ENCODE measurements at places on chromosomes 7 and 10.

DNA sequence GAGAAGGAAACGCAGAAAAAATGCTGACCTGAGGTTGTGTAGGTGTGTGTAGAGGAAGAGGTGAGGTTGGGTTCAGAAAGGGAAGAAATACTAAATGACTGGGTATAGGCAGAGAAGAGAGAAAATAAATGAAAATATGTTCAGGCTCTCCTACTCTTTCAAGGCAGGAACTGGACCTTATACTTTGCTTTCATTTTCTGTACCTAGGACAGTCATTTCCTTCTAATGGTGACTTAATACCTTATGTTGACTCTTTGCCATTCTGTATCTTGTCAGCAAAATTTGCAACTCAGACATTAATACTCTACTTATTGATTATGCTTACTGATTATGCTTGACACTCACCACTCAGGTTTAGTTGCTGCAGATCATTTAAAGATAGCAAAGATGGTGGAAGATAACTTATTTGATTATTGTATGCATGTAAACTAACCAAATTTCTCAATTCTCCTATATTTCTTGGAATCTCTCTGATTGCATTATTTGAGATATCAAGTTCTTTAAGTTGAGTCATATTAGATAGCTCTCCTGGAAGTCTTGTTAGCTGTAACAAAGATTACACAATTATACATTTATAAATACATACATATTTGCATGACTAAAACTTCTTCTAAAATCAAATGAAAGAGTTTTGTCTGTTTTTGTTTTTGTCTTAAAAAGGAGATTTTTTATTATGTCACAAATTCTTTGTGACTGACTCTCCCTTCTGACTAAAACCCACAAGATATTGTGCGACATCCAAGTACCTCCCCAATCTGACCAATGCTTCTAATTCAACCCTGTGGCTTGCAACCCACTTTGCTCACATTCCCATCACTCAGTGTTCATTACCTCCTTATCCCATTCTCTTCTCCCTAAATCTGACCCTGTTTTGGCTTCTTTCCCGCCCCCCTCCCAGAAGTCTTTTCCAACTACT is 20.0 kb downstream of the LRRD1 start:
- no peak for DNase-seq

DNA sequence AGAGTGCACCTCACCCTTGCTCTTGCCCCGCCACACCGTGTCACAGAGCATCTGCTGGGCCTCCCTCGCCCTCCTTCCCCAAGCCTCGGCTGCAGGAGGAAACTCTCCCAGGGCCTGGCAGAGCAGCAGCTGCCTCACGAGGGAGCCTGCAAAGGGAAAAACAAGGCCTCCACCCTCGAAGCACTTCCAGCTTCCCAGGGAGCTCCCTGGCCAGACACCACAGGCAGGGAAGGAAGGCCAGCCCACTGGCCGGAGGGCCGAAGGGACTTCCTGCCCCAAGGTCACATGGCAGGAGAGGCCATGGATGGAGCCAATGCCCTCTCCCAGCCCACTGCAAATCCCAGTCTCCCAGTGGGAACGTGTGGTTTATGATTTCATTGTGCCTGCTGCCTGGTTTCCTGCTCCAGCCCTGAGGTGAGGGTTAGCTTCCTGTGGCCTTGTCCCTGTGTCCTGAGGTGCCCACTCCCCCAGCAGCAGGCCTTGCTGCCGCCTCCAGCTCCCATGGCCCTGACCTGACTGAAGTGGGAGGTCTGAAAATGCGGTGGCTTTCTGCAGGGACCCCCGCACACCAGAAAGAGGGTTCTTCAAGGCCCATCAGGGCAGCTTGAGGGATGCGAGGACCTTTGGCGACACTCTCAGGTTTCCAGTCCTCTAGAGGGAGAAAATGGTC is 100.5 kb upstream of the PPIF start:
- DNase-seq: peak; percentile 31

GRCh38 chr7:74379938-74380337 is 73.8 kb upstream of the GTF2IRD1 start:
- no peak for DNase-seq

- no peak for DNase-seq
These were observed at the start of gene NACAD for GRCh38 chr7:45088821-45089340. TSS of gene NACAD (minus strand) at chr7:45088969. CDS start at chr7:45088894, 75 bp downstream.

- DNase-seq: no peak
These were observed 32.7 kb downstream of the DNMBP start for GRCh38 chr10:99976886-99977665.

- no peak for DNase-seq
These were observed 81.9 kb upstream of the TNS3 start for GRCh38 chr7:47663851-47664250.

- no peak for DNase-seq
These were observed 672 bp downstream of the LFNG start for GRCh38 chr7:2520131-2520760.

- DNase-seq: no peak
These were observed 57.1 kb downstream of the AMPH start for GRCh38 chr7:38574086-38574485.

GRCh38 chr10:122567056-122567660 is 6.6 kb downstream of the DMBT1 start:
- DNase-seq: no peak

DNA sequence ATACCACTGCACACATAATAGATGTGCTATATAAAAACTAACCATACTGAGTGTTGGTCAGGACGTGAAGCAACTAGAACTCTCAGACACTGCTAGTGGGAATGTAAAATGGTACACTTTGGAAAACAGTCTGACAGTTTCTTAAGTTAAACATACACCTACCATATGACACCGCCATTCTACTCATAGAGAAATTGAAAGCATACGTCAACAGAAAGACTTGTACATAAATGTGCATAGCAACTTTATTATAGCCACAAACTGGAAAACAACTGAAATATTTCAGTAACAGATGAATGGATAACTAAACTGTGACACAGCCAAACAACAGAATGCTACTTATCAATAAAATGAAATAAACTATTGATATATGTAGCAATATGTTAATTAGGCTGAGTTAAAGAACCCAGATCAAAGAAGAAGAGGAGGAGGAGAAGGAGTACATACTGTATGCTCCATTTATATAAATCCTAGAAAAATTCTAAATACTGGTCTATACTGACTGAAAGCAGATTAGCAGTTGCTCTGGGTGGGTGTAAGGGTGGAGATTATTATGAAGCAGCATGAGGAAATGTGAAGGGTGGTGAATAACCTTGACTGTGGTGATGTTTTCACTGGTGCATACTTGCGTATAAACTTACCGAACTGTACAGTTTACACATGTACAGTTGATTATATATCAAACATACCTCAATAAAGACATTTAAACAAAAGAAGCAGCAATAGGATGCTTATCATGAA is 48.6 kb downstream of the ARHGAP21 start:
- DNase-seq: no peak

GRCh38 chr10:89202033-89202425 is 5.1 kb downstream of the CH25H start:
- DNase-seq: no peak

GRCh38 chr7:53475776-53476175 is 440.3 kb downstream of the POM121L12 start:
- DNase-seq: no peak

GRCh38 chr10:93670372-93670771 is 32.0 kb downstream of the FRA10AC1 start:
- DNase-seq: no peak

- DNase-seq: peak; percentile 78
These were observed at the start of gene SEMA3D for GRCh38 chr7:85186521-85187241. TSS of gene SEMA3D (minus strand) at chr7:85187056. CDS start at chr7:85121891, 65,165 bp downstream.

GRCh38 chr10:47301833-47302232 is 1.8 kb downstream of the GDF10 start:
- no peak for DNase-seq

- no peak for DNase-seq
These were observed 31.5 kb upstream of the PRLHR start for GRCh38 chr10:118626953-118627352.
